ENCODE measurements at places on chromosomes 13 and 19.
A peak's percentile ranks its signal among the peaks of the same experiment; 100 is the strongest.

DNA sequence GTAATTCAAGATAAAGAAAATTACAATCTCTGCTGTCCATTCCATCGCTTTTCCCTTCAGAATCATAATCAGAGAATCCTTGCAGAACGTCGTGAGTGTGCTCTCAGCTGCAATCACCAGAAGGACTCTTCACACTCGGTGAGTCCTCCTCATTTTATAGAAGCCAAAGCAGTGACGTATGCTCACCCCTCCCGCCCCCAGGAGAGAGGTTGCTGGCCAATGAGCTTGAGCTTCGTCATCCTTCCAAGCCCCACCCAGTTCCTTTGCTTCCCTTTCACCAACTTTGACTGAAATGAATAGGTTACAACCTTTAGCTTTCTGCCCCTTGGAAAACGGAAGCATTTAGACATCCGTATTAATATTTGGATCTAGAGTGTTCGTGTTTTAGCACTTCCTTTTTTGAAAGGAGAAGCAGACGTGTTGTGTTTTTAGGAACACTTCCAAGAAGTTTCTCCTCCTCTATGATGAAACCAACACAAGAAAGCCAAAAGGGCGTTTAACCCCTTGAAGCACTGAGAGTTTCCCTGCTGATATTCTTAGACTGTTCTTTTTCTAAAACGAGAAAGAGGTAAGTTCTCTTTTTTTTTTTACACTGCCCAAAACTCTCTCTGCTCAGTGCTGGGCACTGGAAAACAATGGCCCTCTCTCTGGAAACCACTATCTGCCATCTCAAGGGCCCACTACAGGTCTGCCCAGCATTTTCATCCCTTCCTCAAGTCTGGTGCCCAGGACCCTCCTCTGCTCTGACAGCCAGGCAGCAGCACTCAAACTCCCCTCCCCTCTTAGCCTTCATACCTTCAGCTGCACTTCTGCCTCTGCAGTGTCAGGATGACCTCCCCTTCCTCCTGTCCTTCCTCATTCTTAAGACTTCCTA is 44.3 kb upstream of the CEACAM21 start:
- peak; percentile 72 for DNase-seq

- DNase-seq = no peak
Observed at GRCh38 chr13:27126859-27127258, 44.8 kb downstream of the USP12 start.

- DNase-seq = no peak
Observed at GRCh38 chr19:49061445-49061844, 3.2 kb downstream of the NTF4 start.

- DNase-seq = no peak
Observed at GRCh38 chr19:33376941-33377557, 3.5 kb downstream of the CEBPG start.

DNA sequence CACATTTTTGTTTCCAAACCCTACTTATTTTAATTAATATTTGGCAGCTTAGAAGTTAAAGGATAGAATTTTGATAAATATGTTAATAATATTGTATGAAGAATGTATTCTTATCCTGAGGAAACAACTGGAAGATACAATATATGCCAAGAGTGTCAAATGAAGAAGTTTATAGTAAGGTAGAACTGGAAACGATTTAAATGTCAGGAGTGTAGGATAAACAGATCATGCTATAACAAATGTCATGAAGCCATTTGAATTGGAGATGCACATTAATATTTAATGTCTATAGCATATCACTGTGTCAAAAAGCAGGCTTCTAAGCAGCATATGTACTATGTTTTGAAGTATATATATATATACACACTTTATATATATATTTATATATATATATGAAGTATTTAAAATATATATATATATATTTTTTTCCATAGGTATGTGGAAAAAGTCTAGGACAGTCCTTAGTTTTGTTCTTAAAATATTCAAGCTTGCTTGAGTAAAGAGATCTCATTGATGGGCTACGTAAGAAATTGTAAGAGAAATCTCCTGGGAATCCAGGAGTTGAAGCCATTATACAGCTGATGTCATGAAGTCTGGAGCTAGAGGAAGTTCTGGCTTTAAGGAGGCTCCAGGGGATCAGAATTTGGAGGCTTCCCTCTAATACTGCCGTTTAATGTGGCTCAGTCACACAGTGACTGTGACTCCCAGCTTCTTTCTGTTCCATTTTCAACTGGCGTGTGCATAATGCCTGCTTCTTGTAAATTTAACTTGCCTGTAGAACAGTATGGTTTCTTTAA is 79.9 kb upstream of the MYCBP2 start:
- no peak for DNase-seq

GRCh38 chr19:41965106-41965505 is 6.0 kb upstream of the RABAC1 start:
- DNase-seq = no peak

GRCh38 chr19:1819341-1820255 is 7.5 kb upstream of the ATP8B3 start:
- no peak for DNase-seq

GRCh38 chr19:16380943-16381755 is 56.5 kb downstream of the KLF2 start:
- no peak for DNase-seq

- DNase-seq = peak; percentile 100
Observed at GRCh38 chr19:44890366-44891015, 563 bp upstream of the TOMM40 start.

DNA sequence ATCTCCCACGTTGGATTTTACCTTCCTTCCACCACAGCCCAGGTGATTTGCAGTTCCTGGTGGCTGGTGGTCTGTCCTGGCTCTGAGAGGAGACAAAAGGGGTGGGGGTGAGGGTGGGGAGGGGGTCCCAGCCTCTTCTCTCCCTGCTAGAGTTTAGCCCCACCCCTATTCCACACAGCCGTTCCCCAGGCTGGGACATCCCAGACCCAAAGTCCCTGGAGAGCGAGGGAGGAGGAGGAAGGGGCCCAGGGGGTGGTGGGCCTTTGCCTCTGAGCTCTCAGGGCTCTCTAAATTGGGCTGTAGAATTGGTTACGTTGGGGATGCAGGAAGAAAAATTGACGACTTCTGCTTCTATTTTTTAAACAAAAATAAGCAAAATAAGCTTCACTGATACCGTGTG is 81.9 kb downstream of the SLC6A16 start:
- no peak for DNase-seq

DNA sequence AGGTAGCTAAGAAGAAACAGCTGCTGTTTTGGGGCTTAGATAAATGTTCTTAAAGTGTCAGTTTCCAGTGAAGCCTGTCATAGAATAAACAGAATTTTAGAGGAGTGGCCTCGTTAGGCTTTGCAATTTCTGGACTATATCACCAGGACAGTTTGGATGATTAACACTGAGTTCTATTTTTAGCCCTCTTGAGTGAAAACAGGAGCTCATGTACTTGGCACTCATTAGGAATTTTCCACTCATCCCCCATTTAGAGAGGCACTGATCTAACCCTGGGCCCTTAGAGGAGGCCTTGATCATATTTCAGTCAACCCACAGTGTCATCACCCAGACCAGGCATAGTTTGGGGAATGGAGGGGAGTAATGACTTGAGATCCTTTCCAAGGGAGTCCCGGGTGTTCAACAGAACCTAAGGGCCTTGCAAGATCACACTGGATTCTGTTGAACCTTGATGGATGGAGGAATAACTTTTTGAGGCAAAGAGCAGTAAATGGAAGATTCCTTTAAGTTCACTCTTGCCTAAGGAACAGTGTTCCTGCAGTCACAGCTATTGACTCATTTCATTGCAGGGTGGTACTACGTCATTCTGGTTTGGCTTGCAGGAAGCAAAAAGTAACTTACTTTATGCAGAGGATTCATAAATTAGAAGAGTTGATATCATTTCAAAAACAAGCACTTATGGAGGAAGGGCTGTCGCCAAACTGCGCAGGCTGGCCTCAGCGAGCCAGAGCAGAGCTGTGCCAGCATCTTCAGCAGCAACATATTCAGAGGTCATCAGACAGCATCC is 160.2 kb downstream of the SLC7A1 start:
- no peak for DNase-seq

- no peak for DNase-seq
Observed at GRCh38 chr19:45218911-45219743, 26.1 kb downstream of the EXOC3L2 start.

- no peak for DNase-seq
Observed at GRCh38 chr19:55646889-55647731, 902 bp upstream of the CCDC106 start.

- no peak for DNase-seq
Observed at GRCh38 chr13:45678282-45678681, 23.8 kb upstream of the CBY2 start.

GRCh38 chr13:30331331-30331771 is 24.0 kb upstream of the KATNAL1 start:
- DNase-seq = no peak

GRCh38 chr13:84684048-84684662 is 801.9 kb upstream of the SLITRK1 start:
- DNase-seq = no peak

DNA sequence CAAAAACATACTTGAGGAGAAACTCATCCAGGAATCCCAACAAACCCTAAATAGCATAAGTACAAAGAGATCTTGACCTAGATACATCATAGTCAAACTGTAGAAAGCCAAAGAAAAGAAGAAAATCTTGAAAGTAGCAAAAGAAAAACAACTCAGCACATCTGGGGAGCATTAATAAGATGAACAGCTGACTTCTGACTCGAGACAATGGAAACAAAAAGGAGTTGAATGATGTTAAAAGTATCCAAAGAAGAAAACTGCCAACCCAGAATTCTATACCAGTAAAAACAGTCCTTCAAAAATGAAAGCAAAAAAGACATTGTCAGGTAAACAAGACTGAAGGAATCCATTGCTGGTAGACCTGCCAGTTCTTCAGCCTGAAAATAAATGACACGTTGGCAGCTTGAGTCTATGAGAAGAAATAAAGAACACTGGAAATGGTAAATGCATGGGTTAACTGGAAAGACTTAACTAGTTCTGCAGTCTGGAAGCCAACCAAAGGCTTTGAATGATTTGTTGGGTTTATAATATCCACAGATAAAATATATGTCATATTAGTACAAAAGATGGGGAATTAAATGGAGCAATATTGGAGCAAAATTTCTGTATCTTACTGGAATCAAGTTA is 46.8 kb downstream of the TSSK6 start:
- DNase-seq = no peak

All from stimulated activated CD8-positive, alpha-beta memory T cell treated with anti-CD3 and anti-CD28 coated beads, Interleukin-15, amount 100 ng/mL, for 48 hours (primary cell).